ENCODE measurements at places on chromosomes 3 and 15. TPM values are rescaled to one million over a fixed set of nuclear protein-coding genes. Genes with fewer than 3 reads are reported as not detected.

The FBN1 gene
- 2.0 TPM for total RNA-seq

The ALPK3 gene
- 0.08 TPM for total RNA-seq

The ESYT3 gene
- 1.5 TPM for total RNA-seq

The TF gene
- total RNA-seq: 0.27 TPM

The SLC51A gene
- total RNA-seq: not detected

The KBTBD12 gene
- not detected for total RNA-seq

The EPHB3 gene
- 6.7 TPM for total RNA-seq

The C3orf22 gene
- not detected for total RNA-seq

Measured in hair follicular keratinocyte (primary cell).